Glutamatergic neuron (in vitro differentiated cells): ENCODE measurements at places on chromosomes 6 and 20. TPM values are rescaled to one million over a fixed set of nuclear protein-coding genes. Genes with fewer than 3 reads are reported as not detected.

Gene GNMT
- total RNA-seq: 0.54 TPM

Gene SAPCD1
- 3.7 TPM for total RNA-seq

Gene SLPI
- total RNA-seq: not detected

Gene PSORS1C2
- 0.49 TPM for total RNA-seq

Gene ANKRD66
- total RNA-seq: not detected

DNA sequence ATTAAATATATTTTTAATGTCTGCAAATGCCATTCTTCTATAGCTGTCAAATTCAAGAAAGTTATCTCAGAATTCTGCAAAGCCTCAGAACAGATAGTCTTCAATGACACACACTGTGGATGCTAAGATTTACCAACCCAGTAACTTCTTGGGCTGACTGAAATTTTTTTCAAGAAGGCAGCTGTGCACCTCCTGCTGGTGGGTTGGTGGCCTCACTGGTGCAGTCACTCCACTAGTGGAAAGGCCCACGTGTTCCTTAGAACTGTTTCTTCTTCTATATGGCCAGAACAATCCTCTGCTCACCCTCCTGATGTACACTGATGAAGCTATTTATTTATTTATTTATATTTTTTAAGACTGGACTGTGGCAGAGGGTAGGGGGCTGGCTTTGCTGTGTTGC is 28.1 kb upstream of the MTCL3 start:
- DNase-seq: no peak

DNA sequence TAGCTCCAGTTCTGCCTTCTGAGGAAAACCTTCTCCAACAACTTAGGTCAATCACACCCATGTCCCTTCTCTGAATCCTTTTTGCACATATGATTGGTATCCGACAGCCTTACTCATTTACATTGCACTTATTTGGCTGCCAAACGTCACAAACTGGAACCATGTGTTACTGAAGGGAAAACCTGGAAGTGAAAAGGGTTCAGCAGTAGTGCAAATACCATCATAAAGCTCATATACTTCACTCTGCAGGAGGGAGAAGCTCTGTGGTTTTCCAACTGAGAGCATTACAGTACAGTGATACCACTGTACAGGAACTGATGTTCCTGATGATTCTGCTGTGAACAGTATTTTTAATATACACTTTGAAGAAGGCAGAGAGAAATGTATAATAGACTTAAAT is 87.8 kb downstream of the SLC16A10 start:
- DNase-seq: no peak

GRCh38 chr20:43464219-43464790 is 6.6 kb downstream of the SRSF6 start:
- no peak for DNase-seq

- DNase-seq: no peak
These were observed 19.7 kb downstream of the AKIRIN2 start for GRCh38 chr6:87682310-87682709.

- no peak for DNase-seq
These were observed 22.7 kb downstream of the SAMD3 start for GRCh38 chr6:130200020-130200419.

DNA sequence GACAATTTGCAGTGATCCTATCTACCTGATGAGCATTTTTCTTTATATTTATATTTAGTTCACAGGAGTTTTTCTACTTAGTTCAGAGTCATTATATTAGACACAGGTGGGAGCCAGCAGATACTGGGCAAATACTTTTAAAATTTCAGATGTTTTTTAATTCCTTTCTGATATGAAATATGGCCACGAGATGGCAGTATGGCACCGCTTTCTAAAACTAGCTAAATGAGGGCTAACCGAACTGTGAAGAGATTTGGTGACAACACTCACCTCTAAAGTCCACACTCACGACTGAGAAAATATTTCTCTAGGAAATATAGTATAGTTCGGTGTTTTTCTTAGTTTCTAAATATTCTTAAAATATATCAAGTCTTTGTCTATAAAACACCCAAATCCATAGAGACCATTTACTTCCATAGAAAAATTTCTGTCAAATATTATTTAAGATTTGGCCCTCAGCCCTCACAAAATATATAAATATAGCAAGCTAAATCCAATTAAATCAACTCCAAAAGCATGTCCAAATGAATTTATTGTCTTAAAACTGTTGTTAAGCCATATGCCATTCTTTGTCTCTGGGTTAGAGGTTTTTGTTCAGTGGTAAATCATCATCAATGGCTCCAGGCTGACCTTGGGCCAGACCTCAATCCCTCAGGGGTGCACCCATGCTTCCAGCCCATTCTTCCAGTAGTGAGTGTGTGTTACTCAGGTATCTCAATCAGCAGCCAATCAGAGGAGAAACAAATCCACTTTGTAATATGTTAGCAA is 63.6 kb downstream of the HUS1B start:
- DNase-seq: peak; percentile 46

GRCh38 chr6:37946057-37946456 is 126.5 kb downstream of the ZFAND3 start:
- DNase-seq: no peak

DNA sequence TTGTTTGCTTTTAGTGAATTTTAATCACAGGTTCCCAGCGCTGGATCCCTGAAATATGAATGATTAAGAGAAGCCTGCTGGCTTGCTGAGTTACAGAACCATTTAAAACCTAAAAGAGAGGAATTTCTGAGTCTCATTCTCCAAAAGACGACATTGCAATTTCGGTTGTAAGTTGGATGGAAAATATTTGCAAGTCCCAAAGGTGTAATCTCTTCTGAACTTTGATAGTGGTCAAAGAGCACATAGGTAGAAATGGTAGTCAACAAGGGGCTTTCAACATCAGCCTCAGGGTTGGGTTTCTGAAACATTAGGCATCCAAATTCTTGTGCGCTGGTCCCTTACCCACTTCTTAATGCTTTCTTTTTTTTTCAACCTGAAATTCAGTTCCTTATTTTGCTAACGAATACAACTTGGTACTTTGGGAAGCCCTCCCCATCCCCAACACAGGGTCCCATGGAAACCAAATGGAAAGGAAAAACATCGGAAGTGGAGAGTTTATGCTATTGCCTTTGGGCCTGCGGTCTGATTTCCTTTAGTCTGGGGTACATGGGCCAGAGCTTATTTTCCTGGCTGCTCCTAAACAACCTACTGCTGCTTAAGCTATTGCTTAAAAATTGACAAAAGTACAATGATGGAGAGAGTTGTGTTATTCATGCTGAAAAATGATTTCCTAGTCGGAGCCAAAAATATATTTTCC is 117.0 kb upstream of the KCNK16 start:
- DNase-seq: no peak

- no peak for DNase-seq
These were observed 8.0 kb downstream of the CASS4 start for GRCh38 chr20:56420028-56420427.

GRCh38 chr6:167842457-167842856 is 15.7 kb downstream of the AFDN start:
- DNase-seq: no peak

- no peak for DNase-seq
These were observed 119.9 kb upstream of the CST7 start for GRCh38 chr20:24828992-24829648.
